ENCODE measurements at places on chromosomes 5 and 9. TPM values are rescaled to one million over a fixed set of nuclear protein-coding genes. Genes with fewer than 3 reads are reported as not detected.

LCN15 gene
- 0.21 TPM for total RNA-seq

- H3K4me1 ChIP-seq, result no peaks in the 10 kb centered on the region
- H3K36me3 ChIP-seq, result no peaks in the 10 kb centered on the region
- DNase-seq, result no peak
- no peak overlapping the region for H3K27ac ChIP-seq
These were observed 1949.6 kb upstream of the WWC1 start for GRCh38 chr5:166341740-166342337.

NPDC1 gene
- total RNA-seq, result 60.3 TPM

GRCh38 chr5:121910036-121910435 is 51.7 kb upstream of the SRFBP1 start:
- no peaks in the 10 kb centered on the region for H3K4me1 ChIP-seq
- no peak overlapping the region for H3K4me3 ChIP-seq
- H3K27me3 ChIP-seq, result no peaks in the 10 kb centered on the region
- no peak overlapping the region for H3K27ac ChIP-seq

GPR150 gene
- not detected for total RNA-seq

GRCh38 chr9:72928042-72928507 is 24.8 kb downstream of the ALDH1A1 start:
- H3K36me3 ChIP-seq, result no peaks in the 10 kb centered on the region
- H3K27me3 ChIP-seq, result no peaks in the 10 kb centered on the region
- DNase-seq, result no peak
- H3K27ac ChIP-seq, result no peak overlapping the region

PITX1 gene
- total RNA-seq, result 0.64 TPM

GRCh38 chr5:65338606-65339151 is 143.0 kb downstream of the ADAMTS6 start:
- no peaks in the 10 kb centered on the region for H3K27me3 ChIP-seq
- no peak for DNase-seq
- no peak overlapping the region for H3K27ac ChIP-seq
- no peaks in the 10 kb centered on the region for H3K4me1 ChIP-seq
- H3K4me3 ChIP-seq, result no peak overlapping the region

SLC45A2 gene
- 7.6 TPM for total RNA-seq

DNA sequence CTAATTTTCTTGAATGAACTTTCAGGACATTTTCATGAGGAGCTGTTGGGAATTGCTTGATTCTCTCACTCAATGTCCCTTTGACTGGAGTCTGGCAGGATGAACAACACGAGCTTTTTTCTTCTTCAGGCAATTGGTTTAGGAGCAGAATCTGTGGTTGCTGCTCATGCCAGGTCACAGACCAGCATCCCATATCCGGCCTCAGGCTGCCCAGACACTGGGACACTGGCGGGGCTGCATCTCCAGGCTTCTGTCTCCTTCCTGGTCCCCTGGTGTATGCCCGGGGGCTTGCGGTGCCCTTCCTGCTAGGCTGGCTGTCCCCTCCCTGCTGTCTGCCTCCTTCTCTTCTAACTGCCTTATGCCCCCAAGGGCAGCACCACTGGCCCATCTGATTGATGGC is 311.5 kb upstream of the DAP start:
- H3K4me1 ChIP-seq, result no peaks in the 10 kb centered on the region
- H3K27me3 ChIP-seq, result peaks cover 3% of the 10 kb centered on the region
- H3K36me3 ChIP-seq, result no peaks in the 10 kb centered on the region

Measured in suprapubic skin (tissue), 4 donors.